ENCODE measurements at places on chromosomes 11 and 22.

DNA sequence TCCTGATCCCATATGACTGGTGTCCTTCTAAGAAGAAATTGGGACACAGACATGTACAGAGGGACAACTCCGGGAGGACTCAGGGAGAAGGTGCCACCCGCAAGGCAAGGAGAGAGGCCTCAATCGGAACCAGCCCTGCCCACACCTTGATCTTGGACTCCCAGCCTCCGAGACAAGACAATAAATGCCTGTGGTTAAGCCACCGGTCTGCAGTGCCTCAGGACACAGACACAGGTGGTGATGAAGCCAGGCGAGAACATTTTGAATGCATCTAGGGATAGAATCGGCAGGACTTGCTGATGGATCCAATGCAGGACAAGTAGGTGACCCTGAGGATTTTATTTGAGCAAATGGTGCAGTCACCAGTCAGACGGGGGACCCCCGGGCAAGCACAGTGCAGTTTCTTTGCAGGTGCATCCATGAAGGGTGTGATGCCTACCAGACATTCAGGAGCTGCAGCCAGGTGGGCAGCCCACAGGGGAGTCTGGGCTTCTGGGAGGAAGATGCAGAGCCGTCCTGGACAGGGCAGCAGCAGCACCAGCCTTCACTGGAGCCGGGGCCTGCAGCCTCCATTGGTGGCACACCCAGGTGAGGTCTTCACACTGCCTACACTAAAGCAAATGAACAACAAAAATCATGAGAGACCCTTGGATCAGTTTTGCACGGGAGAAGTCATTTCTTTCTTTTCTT lies 20.2 kb upstream of the SEPTIN5 start:
- DNase-seq = no peak

- DNase-seq = no peak
Observed at GRCh38 chr11:43837879-43838278, 42.8 kb upstream of the ALKBH3 start.

DNA sequence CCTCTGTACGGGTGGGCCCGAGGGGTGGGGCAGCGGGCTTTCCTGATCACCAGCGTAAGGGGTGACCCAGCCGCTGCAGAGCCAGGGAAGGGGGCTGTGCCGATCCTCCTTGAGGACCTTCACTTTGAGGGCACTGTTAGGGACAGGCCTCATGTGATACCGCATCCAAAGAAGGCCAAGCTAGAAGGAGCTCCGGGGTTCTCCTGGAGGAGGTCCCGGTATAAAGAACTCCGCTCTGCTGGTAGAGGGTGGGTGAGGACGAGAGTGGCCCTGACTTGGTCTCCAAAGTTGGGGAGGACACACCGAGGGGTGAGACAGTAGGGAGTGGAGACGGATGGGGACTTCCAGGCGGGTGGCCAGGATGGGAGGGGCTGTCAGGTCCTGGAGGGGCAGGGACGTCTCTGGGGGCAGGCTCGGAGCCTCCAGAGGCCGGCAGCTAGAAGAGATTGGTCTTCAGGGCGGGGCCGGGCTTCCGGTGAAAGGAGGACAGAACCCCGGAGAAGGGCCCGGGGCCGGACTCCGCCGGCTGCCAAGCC lies 4.6 kb downstream of the PHOX2A start:
- no peak for DNase-seq

DNA sequence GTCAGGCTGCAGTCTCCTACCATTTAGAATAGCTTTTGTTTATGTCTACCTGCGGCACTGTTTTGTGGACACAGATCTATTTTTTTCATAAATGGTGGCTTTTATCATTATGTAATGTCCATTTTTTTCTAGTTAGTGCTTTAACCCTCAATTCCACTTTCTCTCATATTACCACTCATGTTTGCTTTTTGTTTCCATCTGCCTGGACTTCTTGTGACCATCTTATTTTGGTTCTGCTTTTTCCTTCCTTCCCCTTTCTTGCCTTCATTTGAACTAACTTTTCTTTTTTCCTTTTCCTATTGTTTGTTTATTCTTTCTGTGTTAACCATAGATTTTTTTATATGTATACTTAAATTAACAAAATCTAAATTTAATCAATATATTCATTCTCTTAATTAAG lies 98.5 kb upstream of the SLC22A12 start:
- DNase-seq = no peak

DNA sequence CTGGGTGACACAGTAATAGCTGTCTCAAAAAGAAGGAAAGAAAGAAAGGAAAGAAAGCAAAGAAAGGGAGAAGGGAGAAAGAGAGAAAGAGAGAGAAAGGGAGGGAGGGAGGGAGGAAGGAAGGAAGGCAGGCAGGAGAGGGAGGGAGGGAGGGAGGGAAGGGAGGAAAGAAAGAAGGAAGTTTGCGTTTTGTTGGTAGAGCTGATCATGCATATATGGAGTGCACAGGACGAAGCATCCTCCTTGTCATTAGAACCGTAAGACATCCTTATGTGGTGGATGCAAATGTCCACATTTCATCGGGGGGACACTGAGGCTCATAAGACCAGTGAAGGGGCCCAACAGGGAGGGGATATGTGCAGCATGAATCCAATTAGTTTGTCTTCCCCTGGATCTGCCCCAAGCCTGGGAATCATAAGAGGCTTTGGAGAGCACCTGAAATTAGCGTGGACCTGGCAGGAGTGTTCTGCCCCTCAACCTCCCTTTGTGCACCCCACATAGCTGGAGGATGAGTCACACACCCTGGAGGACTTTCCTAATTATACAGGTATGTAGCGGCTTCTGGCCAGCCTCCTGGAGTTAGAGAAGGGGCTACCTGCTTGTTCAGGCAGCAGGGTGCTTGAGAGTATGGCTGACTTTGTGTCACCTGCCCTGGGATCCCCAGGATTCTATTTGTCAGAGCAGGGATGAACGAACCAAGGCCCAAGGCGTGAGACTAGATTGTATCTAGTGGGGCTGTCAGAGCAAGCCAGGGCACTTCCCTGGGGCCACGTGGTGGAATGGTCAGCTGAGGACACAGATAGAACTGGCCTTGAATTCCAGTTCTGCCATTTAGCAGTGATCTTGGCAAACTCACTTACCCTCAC lies 119.7 kb upstream of the CD82 start:
- peak; percentile 12 for DNase-seq

- DNase-seq = no peak
Observed at GRCh38 chr11:62858201-62858600, 18.8 kb upstream of the WDR74 start.

DNA sequence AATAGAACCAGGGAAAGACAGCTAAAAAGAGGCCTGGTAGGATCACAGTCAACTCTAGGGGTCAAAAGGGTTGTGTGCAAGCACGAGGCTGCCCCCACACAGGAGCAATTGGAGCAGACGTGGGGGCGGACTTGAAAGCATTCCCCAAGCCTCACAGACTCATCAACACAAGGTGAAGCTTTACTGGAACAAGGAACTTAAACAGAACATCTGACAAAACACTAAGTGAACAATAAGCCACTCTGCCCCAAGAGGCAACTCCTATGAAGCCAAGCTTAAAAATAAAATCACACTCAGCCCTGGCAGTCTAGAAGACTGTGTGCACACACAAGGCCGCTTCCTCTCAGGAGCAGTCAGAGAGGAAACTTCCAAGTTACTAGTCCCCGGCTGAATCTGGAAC lies 32.2 kb upstream of the TEAD1 start:
- no peak for DNase-seq

GRCh38 chr11:77401486-77402217 lies 72.2 kb downstream of the PAK1 start:
- no peak for DNase-seq

DNA sequence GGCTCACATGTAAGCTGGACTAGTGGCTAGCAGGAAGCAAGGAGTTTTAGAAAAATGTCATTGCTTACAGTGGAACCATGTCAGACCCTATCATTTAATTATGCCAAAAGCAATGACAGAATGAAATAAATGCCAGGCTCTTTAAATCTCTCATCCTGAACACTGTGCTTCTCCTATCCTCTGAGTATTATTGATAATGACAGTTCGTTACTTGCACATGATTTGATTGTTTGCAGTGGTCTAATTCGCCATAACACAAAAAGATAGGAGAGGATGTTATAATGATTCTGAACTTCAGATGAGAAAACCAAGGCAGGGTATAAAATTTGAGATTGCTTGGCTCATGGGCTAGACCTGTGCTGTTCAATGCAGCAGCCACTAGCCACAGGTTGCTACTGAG lies 68.2 kb downstream of the FLI1 start:
- no peak for DNase-seq

- no peak for DNase-seq
Observed at GRCh38 chr11:6633422-6634408, 14.5 kb upstream of the TPP1 start.

DNA sequence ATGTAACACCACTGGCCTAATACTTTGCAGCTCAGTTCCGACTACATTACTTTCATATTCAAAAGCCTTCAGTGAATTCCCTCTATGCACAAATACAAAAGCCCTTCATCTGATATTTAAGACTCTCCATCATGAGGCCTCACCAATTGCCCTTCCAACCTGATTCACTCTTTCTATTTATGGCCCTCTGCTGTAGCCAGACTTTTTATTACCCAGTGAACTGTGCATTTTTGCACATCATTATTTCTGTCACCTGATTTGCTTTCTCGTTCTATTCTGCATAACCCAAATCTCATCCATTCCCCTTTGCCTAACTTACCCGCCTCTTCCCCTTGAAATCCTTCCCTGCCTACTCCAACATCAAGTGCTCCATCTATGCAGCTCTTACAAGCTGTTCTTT lies 78.3 kb downstream of the BBOX1 start:
- no peak for DNase-seq

DNA sequence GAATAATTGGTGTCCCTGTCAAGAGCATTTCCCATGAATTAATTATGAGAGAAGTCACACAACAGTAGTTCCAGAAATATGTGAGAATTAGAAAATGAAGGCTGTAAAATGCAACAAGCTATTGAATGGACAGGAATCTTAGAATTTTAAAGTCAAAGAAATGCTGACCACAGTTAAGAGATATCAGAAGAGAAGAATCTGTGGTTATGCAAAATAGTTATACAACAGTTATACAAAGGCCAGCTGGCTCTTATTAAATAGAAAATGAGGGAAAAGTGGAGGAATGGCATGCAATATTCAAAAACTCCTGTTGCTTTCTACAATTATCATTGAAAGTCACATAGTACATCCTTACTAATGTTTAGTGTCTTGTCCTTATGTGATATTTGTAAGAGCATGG lies 27.4 kb downstream of the CASP12 start:
- DNase-seq = no peak

DNA sequence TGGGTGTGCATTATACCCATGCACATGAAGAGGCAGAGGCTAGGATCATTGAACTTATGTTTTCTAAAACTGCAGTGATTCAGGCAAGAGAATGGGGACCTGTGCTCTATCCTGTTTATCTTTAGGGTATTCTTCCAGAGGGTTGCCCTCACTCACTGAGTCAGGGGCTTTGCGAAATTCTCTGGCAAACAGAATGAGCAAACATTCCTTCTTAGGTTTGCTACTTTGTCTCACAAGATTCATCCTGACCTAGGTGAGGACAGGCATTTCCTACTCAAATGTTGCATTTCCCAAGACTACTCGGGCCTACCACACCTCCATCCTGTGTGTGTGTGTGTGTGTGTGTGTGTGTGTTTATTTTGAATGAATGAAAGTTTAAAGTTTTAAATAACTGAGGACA lies 2.7 kb upstream of the EIF3M start:
- DNase-seq = peak; percentile 26

DNA sequence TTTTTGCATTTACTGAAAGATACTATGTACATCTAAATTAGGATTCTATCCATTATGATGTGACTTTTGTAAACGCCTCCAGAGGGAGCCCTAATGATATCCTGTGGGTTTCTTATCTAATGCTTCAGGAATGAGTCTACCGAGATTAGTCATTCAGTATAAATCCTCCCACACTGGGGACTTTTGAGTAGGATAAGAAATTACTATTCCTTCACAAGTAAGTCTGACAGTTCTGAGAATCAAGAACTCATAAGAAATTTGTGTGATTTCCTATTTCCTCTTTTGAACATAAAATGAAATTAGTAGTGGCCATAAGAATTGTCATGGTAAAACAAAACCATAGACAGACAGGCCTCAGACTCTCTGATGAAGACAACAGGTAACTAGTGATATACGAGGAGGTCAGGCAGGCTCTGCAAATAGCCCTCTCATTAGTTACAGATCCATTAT lies 10.0 kb upstream of the OR5M1 start:
- peak; percentile 29 for DNase-seq

GRCh38 chr22:35887296-35887875 lies 141.2 kb downstream of the RBFOX2 start:
- no peak for DNase-seq

GRCh38 chr22:17266251-17266971 lies 47.2 kb upstream of the ADA2 start:
- DNase-seq = no peak

GRCh38 chr22:44261861-44262595 lies 50.7 kb downstream of the SHISAL1 start:
- no peak for DNase-seq

DNA sequence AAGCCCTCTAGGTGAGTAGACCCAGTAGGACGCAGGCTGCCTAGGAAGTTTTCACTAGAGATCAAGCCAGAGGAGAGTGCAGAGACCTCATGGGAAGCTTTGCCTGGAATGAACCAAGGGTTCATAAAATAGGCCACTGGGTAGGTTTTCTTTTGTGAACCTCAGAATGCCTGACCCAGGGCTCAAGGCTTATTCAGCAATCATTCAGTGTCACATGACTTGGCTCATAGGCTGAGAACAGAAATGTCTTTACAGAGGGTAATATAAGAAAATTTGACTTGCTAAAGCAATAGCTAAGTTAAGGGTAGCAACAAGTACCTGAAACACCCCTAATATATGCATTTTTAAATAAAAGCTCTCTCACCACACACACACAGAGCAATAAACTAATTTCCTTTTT lies 132.6 kb downstream of the RAB38 start:
- no peak for DNase-seq

- DNase-seq = no peak
Observed at GRCh38 chr22:22896601-22897000, 9.0 kb downstream of the IGLL5 start.

GRCh38 chr22:31212783-31213629 lies 908 bp downstream of the LIMK2 start:
- no peak for DNase-seq

Measured in epithelial cell of prostate (primary cell).